ENCODE measurements at places on chromosomes 7 and 10. TPM values are rescaled to one million over a fixed set of nuclear protein-coding genes. Genes with fewer than 3 reads are reported as not detected.

CPA4 gene
- 0.09 TPM for polyA plus RNA-seq

BTBD16 gene
- polyA plus RNA-seq = not detected

DNA sequence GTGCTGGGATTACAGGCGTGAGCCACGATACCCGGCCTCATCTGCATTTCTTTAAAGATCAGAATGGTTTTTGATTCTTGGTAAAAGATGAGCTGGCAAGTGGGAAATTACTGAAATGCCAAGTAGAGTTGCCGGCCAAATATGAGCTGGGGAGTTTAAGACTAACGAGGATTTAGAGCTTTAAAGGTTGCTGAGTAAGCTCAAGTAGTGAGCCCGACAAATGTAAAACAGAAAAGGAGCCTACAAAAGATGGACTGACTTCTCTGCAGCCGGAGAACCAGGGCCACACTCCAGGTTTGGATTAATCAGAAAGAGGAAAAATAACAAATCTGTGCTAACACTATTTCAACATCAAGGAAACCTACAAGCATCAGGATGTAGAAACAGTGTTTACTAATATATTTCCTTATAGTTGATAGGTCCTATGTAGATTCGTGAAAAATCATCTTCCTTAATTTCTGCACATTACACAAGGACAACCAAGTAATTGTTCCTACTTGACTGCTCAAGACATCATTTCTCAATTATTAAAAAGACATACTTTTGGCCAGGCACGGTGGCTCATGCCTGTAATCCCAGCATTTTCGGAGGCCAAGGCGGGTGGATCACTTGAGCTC lies 49.6 kb downstream of the MPP7 start:
- no peaks in the 10 kb centered on the region for H3K4me1 ChIP-seq
- no peak overlapping the region for H3K27ac ChIP-seq
- no peaks in the 10 kb centered on the region for H3K36me3 ChIP-seq
- H3K27me3 ChIP-seq = no peaks in the 10 kb centered on the region
- DNase-seq = no peak

DNA sequence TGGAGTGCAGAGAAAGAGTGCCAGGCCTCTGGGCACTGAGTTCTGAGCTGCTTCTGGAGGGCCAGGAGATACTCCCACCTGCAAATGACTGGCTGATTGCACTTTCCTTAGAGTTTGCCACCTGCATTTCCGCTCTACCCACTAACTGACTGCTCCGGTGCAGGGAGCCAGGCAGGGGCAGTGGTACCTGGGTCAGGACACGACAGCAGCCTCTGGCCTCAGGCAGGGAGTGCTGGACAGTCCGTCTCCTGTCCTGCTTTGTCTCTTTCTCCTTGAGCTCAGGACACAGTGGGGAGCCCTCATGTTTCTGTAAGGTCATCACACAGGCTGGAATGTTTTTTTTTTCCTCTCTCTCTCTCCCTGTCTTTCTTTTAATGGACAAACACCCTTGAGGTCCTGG lies 252.0 kb downstream of the DPP6 start:
- H3K27ac ChIP-seq = no peak overlapping the region
- no peak overlapping the region for H3K4me3 ChIP-seq
- H3K27me3 ChIP-seq = peaks cover 2% of the 10 kb centered on the region
- no peak for DNase-seq

DNA sequence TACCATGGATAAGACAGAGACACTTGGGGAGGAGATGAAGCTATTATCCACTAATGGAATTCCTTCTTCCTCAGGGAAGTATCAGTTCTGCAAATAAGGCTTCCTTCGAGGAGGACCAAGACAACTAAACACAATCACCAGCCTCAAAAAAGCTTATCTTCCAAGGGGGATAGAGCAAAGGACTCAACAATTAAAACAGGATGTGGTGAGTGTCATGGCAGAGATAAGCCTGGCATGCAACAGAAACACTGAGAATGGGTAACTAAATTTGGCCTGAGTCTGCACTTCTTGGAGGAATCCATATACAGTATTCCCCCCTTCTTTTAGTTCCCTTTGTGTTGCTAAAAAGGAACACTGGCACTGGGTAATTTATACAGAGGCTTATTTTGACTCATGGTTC lies 1285.2 kb downstream of the GATA3 start:
- no peak for DNase-seq
- peaks cover 2% of the 10 kb centered on the region for H3K27me3 ChIP-seq
- H3K27ac ChIP-seq = no peak overlapping the region
- H3K4me1 ChIP-seq = no peaks in the 10 kb centered on the region
- H3K36me3 ChIP-seq = no peaks in the 10 kb centered on the region

All from small intestine (tissue), 16 donors.